CD8-positive, alpha-beta memory T cell (primary cell): ENCODE measurements at places on chromosomes 3 and 15. TPM values are rescaled to one million over a fixed set of nuclear protein-coding genes. Genes with fewer than 3 reads are reported as not detected.

DAZL gene
- 0.27 TPM for total RNA-seq

HGD gene
- 0.98 TPM for total RNA-seq

MYO5C gene
- 0.33 TPM for total RNA-seq

ECE2 gene
- not detected for total RNA-seq

DNA sequence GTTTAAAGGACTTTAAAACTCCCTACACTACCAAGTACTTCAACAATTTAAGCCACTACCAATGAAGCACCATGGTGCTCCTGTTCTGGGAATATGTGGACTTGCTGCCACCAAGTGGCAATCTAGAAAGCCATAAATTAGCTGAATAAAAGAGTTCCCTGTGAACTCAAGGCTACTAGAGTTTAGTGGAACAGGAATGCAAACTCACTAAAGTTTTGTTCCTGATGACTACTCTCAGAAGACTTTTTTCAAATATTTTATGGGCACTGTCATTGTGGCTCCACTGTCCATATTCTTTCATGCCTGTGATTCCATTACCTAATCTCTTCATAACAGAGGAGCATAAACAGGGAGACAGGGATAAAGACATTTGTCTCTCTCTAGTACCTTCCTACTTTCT lies 63.9 kb downstream of the TMCC1 start:
- no peak for DNase-seq
- no peaks in the 10 kb centered on the region for H3K27me3 ChIP-seq
- H3K36me3 ChIP-seq = no peaks in the 10 kb centered on the region
- no peak overlapping the region for H3K4me3 ChIP-seq
- peaks cover 14% of the 10 kb centered on the region for H3K4me1 ChIP-seq
- H3K27ac ChIP-seq = no peak overlapping the region

- no peaks in the 10 kb centered on the region for H3K36me3 ChIP-seq
- H3K4me1 ChIP-seq = peaks cover 8% of the 10 kb centered on the region
- DNase-seq = no peak
Observed at GRCh38 chr15:99961011-99961441, 227.8 kb upstream of the LYSMD4 start.

- H3K4me1 ChIP-seq = no peaks in the 10 kb centered on the region
- DNase-seq = no peak
- no peaks in the 10 kb centered on the region for H3K27me3 ChIP-seq
- no peak overlapping the region for H3K4me3 ChIP-seq
- H3K36me3 ChIP-seq = no peaks in the 10 kb centered on the region
Observed at GRCh38 chr3:31670722-31671121, 138.0 kb downstream of the STT3B start.

- no peaks in the 10 kb centered on the region for H3K36me3 ChIP-seq
- H3K27me3 ChIP-seq = no peaks in the 10 kb centered on the region
Observed at GRCh38 chr3:181326637-181327223, 337.2 kb upstream of the DNAJC19 start.

DNA sequence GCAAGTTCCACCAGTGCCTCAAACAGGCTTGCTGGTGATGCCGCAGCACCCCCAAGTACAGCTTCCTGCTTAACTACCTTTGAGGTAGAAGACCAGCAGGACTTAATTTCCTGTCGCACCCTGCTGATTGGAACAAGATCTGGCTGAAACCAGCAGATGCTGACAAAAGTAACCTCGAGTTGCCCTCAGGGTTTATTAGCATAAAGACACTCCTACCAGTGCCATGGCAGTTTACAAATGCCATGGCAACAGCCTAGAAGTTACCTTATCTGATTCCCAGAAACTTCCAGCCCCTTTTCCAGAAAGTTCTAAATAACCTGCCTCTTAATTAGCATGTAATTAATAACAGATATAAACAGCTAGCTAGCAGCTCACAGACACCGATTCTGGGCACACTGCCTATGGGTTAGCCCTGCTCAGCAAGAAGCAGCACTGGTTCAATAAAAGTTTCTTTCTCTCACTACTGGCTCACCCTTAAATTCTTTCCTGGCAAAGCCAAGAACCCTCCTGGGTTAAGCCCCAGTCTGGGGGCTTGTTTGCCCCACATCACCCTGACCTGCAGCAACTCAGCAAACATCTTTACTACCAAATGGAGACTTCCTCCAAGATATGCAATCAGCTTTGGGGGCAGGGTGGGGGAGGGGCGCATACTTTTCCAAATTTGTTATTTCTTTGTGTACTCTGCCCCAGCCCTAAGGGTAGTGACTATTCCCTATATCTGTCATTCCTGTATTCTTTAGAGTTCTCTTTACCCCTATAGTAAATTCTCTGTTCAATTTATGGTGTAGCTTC lies 54.2 kb downstream of the MAP4 start:
- DNase-seq = no peak
- no peaks in the 10 kb centered on the region for H3K27me3 ChIP-seq
- no peak overlapping the region for H3K4me3 ChIP-seq
- no peak overlapping the region for H3K27ac ChIP-seq

- H3K36me3 ChIP-seq = no peaks in the 10 kb centered on the region
- no peaks in the 10 kb centered on the region for H3K27me3 ChIP-seq
- no peak overlapping the region for H3K27ac ChIP-seq
- H3K4me1 ChIP-seq = no peaks in the 10 kb centered on the region
Observed at GRCh38 chr15:35465783-35466182, 80.2 kb downstream of the DPH6 start.

GRCh38 chr3:158381262-158381868 lies 189.6 kb upstream of the MLF1 start:
- no peak overlapping the region for H3K4me3 ChIP-seq
- no peak for DNase-seq
- no peaks in the 10 kb centered on the region for H3K36me3 ChIP-seq
- no peak overlapping the region for H3K27ac ChIP-seq
- H3K27me3 ChIP-seq = no peaks in the 10 kb centered on the region

DNA sequence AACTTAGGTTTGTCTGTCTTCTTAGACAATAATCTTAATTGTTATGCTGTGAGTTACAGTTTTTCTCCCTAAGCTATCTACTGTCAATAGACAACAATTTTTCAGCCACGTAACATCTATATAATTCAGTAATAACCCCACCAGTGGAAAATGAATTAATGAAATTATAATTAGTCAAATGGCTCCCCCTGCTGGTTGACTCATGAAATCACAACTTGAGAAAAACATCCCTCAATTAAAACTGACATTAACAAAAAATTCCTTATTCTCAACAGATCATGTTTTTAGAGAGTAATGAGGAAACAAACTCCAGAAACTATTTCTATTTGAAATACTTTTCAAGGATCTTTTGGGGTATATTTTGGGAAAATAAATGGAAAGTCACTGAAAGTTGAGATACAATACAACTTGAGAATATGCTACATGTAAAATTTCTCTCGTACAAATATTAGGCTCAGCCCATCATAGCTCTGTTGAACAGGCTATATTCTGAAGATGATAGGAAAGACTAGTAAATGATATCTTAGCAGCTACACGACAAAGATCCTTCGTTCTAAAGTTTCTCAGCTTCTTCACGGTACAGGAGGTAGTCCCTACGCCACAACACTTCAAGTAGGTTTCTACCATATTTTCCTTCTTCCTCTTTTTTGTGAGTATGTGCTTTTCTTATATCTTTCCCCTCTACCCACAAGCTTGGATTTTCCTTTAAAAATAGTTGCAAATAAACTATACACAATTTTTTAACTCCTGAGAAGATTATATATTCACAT lies 20.7 kb downstream of the PPP1R2 start:
- peaks cover 29% of the 10 kb centered on the region for H3K36me3 ChIP-seq
- no peaks in the 10 kb centered on the region for H3K27me3 ChIP-seq
- peaks cover 46% of the 10 kb centered on the region for H3K4me1 ChIP-seq
- peak; percentile 48 for DNase-seq

GRCh38 chr3:55497250-55497649 lies 10.1 kb upstream of the WNT5A start:
- no peaks in the 10 kb centered on the region for H3K36me3 ChIP-seq
- no peak for DNase-seq
- no peaks in the 10 kb centered on the region for H3K4me1 ChIP-seq
- no peak overlapping the region for H3K27ac ChIP-seq
- no peaks in the 10 kb centered on the region for H3K27me3 ChIP-seq
- no peak overlapping the region for H3K4me3 ChIP-seq
